ENCODE measurements at places on chromosomes 6 and 20.

GRCh38 chr6:37177077-37177934 is 7.4 kb downstream of the PIM1 start:
- H3K27ac ChIP-seq, result no peak overlapping the region
- no peak overlapping the region for H3K4me3 ChIP-seq
- no peaks in the 10 kb centered on the region for H3K27me3 ChIP-seq
- H3K4me1 ChIP-seq, result peaks cover 24% of the 10 kb centered on the region

- no peak for DNase-seq
- no peak overlapping the region for H3K4me3 ChIP-seq
- H3K27me3 ChIP-seq, result no peaks in the 10 kb centered on the region
- no peaks in the 10 kb centered on the region for H3K36me3 ChIP-seq
- no peak overlapping the region for H3K27ac ChIP-seq
- H3K4me1 ChIP-seq, result no peaks in the 10 kb centered on the region
Measured at GRCh38 chr6:146041282-146041681, 12.4 kb downstream of the GRM1 start.

DNA sequence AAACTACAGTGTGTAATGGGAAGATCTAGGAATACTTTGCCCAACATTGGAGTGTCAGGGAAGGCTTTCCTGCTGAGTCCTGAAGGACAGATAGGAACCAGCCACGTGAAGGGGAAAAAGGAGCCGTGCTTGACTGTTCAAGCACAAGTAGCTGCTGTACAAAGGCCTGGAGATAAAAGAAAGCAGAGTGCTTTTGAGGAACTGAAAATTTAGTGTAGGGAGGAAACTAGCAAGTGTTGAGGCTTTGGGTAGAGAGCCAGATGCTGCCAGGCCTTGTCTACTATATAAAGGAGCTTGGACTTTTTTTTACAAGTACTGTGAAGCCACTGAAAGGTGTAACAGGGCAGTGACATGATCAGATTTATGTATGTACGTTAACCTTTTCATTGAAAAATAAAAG is 39.0 kb downstream of the DSE start:
- H3K4me3 ChIP-seq, result no peak overlapping the region
- no peak overlapping the region for H3K27ac ChIP-seq
- peaks cover 34% of the 10 kb centered on the region for H3K4me1 ChIP-seq
- H3K36me3 ChIP-seq, result no peaks in the 10 kb centered on the region
- no peaks in the 10 kb centered on the region for H3K27me3 ChIP-seq
- DNase-seq, result no peak

DNA sequence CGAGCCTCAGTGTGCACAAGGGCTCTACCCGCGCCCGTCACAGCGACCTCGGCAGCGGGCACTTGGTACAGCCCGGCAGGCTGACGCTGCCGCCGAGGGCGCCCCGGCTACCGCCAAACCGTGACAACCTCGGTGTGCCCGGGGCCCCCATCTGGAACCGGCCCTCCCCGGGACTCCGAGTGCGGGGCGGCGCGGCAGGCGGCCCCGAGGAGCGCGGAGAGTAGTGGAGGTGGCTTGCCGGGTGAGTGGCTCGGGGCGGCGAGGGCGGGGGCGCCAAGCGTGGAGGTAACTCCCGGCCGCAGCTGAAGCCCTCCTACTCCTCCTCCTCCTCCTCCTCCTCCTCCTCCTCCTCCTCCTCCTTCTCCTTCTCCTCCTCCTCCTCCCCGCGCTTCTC is at the start of gene ISM1:
Gene ISM1, plus strand, starts transcription at position 371 of the 394 bp plus-strand sequence. CDS start 503 bp downstream, outside the sequence.
- H3K4me3 ChIP-seq, result peak within 1 kb of the TSS; percentile 41
- H3K27ac ChIP-seq, result peak within 1 kb of the TSS; percentile 72
- no peaks in the 10 kb centered on the region for H3K36me3 ChIP-seq
- no peak for DNase-seq
- peaks cover 26% of the 10 kb centered on the region for H3K4me1 ChIP-seq

DNA sequence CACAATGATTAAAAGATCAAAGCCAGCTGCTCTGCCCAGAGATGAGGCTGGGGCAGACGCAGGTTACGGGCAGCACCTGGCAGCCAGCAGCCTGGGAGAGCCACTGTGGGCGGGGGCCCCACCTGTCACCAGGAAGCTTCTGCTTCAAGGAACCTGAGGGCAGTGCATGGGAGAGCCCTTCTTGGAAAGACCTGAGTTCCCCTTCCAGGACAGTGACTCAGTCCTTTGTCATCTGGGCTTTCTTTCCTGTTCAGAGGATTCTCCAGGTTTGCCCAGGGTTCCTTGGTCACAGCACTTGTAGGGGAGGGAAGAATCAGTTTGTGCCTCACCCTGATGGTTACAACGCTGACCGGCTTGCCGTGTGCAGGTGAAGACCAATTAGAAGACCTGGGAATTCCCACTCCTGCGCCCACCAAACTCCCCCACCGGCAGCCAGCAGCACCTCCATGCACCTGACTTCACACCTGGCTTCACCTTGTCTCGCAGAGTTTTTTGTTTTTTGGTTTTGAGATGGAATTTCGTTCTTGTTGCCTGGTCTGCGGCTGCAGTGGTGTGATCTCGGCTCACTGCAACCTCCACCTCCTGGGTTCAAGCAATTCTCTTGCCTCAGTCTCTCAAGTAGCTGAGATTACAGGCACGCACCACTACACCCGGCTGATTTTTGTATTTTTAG is 2.0 kb downstream of the ZBP1 start:
- no peak overlapping the region for H3K4me3 ChIP-seq
- no peak overlapping the region for H3K27ac ChIP-seq
- DNase-seq, result no peak

- no peak overlapping the region for H3K27ac ChIP-seq
- H3K27me3 ChIP-seq, result no peaks in the 10 kb centered on the region
- no peak overlapping the region for H3K4me3 ChIP-seq
- H3K4me1 ChIP-seq, result no peaks in the 10 kb centered on the region
- H3K36me3 ChIP-seq, result no peaks in the 10 kb centered on the region
Measured at GRCh38 chr6:84524636-84525035, 239.8 kb downstream of the TBX18 start.

Measured in vagina (tissue), 2 donors.